ENCODE measurements at places on chromosomes 5 and 9.

GRCh38 chr9:129630967-129631673 is 5.2 kb downstream of the NTMT1 start:
- DNase-seq = no peak

GRCh38 chr5:181047921-181048320 is 7.9 kb downstream of the BTNL9 start:
- DNase-seq = no peak

DNA sequence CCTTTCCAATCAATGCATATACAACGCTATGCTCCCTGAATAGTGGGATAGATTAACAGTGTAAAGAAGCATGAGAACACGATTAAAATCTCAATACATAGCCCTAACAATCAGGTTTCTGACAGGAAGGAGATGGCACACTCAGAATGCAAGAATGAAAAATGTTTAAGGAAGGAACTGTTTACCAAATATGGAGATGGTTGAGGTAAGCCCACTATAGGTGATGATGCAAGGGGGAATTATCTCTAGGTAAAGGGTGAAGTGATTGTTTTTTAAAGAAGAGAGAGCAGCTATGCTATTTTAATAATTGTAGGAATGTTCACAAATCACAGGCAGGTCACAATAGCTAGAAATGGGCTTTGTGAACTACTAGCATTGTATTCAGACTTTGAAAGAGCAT is 302.4 kb downstream of the CHSY3 start:
- no peak for DNase-seq

DNA sequence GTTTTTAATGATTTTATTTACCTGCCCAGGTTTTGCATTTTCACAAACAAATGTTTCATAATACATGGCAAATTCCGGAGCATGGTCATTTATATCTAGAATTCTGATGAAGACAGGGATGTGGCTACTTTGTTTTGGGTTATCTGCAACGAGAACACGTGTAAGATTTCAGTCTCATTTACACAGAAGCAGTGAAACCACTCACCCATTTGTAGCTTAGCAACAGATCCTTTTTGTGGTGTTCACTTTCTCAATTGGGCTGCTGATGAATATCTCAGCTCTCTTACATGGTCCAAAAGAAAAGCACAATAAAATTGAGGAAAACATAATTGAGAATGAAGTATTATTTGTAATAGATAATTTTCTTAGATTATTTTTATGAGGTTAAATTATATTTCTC is 148.6 kb downstream of the CDH9 start:
- no peak for DNase-seq

DNA sequence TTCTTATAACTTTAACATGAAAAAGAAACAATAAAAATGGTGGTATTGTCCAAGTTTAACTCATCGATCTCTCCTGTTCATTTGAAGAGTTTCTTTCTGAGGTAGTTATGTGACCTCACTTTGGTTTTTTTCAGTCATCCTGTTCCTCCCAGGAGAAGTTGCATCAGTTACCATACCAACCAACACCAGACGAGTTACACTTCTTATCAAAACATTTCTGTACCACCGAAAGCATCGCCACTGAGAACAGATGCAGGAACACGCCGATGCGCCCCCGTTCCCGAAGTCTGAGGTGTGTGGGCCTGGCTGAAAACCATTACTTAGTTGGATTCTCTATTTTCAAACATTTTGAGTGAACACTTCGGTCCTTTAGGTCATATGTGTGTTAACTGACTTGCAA is 96.3 kb downstream of the CD180 start:
- DNase-seq = no peak

DNA sequence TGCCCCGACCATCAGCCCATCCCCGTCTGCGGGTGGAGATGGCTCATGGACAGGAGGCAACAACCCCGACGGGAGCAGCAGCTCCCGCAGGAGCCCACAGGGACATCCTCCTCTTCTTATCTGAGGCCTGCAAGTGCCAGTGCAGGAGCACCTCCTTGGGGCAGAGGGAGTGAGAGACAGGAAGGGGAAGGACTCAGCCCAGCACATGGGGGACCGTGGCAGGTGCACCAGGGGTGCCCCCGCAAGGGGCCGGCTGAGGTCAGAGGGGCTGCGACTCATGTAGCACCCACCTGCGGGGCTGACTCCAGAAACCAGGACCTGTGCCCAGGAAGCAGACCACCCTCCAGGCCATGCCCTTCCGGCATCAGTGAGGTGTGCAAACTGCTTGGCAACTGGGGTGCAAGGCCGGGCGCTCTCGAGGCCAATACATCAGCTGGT is 259.8 kb upstream of the ADAMTS16 start:
- DNase-seq = no peak

DNA sequence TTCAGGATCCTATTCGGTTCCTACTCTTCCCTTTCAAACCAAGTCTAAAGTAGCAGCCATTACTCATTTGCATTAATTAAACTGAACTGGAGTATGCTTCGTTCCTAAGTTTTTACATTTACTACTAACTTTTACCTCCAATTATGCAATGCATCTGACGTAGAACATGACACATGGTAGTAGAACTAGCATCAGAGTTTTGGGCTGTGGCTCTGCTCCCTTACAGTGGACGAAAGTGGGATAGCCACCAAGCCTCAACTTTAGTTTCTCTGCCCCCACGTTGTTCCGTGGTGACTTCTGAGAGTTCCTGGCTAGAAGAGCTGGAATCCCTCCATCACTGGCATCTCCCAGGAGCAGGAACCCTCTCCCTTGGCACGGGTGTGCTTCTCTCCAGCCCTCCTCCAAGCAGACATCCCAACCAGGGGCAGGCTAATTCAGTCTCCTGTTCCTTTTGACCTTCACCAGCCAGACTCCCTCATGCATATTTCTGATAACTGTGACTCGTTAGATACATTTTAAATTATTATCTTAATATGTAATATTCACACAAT is 2.9 kb downstream of the IFNE start:
- DNase-seq = no peak

DNA sequence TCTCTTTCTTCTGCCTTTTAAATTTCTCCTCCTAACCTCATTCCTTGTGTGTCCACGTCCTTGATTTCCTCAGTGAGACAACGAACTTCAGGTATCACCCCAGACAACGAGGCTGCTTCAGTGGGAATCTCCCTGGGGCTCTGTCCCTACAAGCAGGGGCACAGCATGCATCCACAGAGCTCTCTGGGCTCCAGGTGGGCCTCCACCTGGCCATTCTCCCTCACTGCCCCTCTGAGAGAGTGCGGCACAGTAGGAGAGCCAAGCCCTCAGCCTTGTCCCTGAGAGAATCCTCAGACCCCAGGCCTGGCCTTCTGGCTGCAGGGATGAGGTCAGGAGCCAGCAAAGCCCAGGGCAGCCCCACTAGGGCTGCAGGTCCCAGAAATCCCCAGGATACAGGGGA is 105.3 kb downstream of the LHFPL2 start:
- DNase-seq = no peak

DNA sequence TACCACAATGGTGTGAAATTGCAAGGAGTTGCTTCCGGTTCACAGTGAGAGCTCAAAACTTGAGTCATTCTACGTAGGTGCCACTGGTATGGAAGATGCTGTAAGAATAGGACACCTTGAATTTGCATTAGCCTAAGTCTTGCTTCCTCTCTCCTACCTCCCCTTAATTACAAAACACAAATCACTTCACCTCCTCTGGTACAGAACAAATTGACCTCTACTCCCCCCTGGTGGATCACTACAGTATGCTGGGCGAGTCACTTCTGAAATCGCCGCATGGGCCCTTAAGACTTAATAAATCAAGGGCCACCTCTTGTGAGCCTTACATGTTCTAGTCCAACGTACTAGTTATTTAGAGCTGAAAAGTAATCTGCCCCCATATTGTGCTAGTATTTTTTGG is 145.3 kb upstream of the SMARCA2 start:
- peak; percentile 45 for DNase-seq

DNA sequence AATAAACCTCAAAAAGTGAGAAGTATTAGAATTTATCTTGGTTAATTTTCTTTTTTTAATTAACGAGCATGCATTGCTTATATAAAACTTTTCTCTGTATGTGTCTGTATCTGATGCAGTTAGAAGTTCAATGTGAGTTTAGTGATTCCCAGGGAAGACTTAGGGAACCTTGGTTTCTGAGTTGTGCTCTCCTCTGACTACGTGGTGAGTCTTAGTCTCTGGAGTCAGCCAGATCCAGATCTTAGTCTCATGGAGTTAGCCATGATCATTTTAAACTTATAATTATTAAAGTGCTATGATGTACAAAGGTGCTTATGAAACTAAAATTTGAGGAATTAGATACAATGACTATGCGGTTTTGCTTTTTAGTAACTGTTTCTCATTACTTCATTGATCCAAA is 285.3 kb upstream of the DMRT1 start:
- no peak for DNase-seq

- no peak for DNase-seq
Measured at GRCh38 chr5:54702470-54702869, 184.9 kb downstream of the SNX18 start.

- DNase-seq = no peak
Measured at GRCh38 chr5:142141463-142141862, 32.9 kb downstream of the NDFIP1 start.

GRCh38 chr9:93139365-93140182 is 5.5 kb upstream of the NINJ1 start:
- DNase-seq = no peak

- DNase-seq = no peak
Measured at GRCh38 chr5:115372146-115372545, 75.7 kb upstream of the CCDC112 start.

- no peak for DNase-seq
Measured at GRCh38 chr5:59126016-59126707, 543.3 kb downstream of the RAB3C start.

- DNase-seq = no peak
Measured at GRCh38 chr5:142382186-142382585, 57.4 kb upstream of the SPRY4 start.

DNA sequence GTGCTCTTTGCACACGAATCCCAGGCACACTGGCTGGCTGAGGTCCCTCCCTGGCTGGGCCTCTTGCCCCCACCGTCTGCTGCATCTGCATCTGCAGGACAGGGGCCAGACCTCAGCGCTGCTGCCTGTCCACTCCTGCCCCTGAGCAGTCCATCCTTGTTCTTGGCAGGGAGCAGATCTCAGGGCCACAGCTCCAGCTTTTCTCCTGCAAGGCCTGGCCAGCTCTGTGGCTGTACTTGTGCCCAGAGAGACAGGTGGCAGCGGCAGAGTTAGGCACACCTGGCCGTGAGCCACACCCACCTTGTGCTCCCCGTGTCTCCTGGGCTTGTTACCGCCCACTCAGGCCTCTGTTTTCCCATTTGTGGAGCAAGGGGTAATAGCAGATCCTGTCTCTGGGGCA is 13.9 kb downstream of the NEK6 start:
- DNase-seq = no peak

DNA sequence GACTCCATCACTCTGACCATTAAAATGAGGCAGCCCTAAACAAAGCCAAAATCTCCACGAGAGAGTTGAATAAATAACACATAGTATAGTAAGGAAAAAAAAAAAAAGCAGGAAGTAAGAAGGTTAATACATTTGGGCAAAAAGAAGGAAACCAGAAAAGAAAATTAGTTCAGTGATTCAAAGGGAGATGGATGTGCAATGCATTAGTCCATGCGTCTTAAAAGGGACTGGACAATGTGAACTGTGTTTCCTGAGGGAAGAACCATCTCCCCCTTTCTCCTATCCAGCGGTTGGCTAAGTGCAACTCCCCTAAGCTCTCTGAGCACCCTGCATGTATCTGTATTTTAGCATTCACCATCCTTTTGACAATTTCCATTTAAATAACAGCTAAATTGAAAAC is 1.4 kb downstream of the ANKRA2 start:
- no peak for DNase-seq

DNA sequence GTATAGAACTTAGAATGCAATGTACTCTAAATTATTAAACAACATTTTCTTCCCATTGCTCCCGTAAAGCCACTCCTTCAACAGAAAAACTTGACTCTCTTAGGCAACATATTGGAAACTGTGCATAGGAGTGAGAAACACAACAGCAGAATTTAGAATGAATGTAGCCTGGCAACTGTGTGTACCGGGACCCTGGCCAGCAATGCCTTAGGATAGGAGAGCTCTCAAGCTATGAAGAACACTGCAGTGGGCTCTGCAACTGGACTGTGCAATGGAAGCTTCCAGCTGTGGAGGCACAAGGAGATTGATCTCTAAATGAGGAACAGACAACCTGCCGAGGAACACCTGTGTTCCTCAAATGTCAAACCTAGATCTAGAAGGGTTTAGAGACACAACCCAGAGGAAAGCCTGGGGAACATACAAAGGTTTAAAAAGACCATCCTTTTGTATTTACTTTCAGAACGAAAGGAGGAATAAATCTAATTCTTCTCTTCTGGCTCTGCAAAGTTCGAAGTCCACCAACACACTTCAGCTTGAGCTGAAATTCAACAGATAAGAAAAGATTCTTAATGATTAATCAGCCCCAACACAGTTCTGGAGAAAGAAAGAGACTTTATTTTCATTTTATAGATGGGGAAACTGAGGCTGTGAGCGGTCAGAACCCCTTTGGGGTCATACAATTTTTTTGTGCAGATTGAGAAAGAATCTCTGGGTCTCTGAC is 51.5 kb upstream of the ARL15 start:
- no peak for DNase-seq

DNA sequence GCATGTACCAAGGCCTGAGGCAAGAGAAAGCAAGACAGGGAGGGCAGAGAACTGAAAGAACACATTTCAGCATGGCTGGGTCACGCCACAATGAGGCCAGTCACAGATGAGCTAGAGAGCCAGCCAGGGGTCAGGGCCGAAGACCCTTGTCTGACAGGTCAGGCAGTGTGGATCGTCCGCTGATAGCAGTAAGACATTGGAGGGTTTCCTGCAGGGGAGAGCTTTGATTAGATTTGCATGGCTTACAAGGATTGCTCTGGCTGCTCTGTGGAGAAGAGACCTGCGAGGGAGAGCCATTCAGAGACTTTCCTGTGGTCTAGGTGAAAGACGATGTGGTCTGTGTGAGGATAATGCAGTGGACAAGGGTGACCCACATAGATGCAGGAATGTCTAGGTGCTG is 93.1 kb downstream of the RALGPS1 start:
- no peak for DNase-seq

DNA sequence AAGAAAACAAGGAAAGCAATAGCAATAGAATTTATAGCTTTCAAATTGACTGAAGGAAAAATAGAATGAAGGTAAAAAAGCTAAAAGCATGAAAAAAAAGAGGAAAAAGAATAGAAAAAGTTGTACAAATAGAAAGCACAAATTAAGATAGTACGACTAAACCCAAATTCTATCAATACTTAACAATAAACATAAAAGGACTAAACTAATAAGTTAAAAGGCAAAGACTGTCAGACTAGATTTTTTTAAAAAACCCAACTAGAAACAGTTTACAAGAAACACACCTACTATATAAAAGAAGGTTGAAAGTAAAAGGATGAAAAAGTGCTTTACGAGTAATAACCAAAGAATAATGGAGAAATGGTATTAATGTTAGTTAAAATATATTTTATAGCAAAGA is 34.7 kb upstream of the NRARP start:
- no peak for DNase-seq

All from iPS DF 19.7 (cell line).